ENCODE measurements at places on chromosomes 1 and 21.

GRCh38 chr1:166738873-166739272 is 100.4 kb upstream of the POGK start:
- DNase-seq = no peak

DNA sequence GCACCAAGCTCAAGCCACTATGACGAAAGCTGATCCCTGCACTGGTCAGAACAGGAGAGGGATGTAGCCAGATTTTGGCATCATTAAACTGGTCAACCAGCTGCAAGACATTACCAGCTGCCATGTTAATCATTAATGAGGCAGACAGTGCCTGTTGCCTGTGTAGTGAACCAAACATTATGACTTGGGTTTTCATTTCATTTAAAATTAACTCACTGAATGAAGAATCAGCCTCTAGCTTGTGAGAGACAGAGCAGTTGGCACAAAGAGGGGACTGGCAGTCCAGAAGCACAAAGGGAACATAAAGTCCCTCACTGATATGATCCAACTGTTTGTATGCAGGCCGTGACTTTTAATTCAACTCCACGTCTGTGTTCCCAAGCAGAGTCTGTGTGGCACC is 318.9 kb downstream of the SEC16B start:
- DNase-seq = no peak

DNA sequence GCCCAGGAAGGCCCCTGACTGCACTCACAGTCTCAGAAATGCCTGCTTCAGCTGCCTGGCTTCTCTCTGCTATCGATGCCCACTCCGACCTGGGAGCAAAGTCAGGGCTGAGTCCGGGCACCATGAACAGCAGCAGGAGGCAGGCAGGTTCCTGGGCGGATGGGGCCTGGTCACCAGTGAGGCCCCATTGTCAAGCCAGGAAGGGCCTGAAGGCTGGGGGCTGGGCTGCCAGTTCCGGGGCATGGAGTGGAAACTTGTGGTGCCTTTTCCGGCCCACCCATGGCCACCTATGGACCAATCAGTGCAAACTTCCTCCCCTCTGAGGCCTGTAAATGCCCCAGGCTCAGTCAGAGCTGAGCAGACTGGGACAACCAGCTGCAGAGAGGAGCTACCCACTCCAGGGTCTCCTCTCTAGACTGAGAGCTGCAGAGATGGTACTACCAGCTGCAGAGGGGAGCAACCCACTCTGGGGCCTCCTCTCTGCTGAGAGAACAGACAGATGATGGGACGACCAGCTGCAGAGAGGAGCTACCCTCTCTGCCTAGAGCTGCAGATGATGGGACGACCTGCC is 286.5 kb downstream of the SMYD3 start:
- no peak for DNase-seq

DNA sequence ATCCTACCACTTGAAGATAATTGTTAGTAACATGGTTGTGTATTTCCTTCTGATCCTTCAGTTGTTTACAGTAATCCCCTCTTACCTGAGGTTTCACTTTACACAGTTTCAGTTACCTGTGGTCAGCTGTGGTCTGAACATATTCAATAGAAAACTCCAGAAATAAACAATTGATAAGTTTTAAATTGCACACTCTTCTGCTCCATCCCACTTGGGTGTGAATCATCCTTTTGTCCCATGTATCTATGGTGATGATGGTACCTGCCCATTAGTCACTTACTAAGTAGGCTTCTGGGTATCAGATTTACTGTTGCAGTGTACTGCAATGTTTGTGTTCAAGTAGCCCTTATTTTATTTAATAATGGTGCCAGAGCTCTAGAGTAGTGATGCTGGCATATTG is 62.5 kb downstream of the OSBPL9 start:
- DNase-seq = no peak

DNA sequence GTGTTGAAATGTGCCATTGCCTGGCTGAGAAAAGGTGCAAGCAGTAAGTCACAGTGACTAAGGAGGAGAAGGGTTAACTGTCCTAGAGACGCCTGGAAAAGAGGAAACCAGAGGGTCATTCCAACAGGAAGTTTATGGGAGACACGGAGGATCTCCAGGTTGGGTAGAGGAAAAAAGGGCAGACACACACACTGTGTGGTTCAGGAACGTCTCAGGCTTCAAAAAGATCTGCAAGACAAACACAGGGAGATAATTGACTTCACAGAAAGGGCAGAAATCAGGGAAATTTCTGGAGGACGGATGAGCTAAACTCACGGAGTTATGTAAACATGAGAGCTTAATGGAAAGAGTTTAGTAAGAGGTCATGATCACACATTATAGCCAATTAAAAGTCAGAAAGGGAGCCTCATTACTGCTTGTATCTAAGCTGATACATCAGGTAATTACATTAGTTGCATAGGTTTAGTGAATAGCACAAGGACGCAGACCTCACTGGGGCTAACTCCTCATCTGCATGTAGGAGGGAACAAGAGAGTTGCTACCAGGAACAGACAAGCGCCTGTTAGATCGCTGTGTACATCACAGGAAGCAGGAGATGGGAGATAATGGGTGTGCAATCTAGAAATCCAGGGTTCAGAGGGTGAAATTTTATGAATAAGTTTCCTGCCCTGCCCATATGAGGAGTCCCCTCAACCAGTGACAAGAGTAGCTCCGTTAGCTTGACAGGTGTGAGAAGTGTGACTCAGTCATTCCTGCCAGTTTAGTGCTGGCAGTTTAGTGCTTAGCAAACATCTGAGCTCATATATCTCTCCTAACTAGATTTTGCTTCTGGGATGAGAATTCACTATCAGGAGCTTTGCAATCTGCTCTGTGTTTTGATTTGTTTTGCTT is 96.6 kb upstream of the TNR start:
- DNase-seq = no peak

DNA sequence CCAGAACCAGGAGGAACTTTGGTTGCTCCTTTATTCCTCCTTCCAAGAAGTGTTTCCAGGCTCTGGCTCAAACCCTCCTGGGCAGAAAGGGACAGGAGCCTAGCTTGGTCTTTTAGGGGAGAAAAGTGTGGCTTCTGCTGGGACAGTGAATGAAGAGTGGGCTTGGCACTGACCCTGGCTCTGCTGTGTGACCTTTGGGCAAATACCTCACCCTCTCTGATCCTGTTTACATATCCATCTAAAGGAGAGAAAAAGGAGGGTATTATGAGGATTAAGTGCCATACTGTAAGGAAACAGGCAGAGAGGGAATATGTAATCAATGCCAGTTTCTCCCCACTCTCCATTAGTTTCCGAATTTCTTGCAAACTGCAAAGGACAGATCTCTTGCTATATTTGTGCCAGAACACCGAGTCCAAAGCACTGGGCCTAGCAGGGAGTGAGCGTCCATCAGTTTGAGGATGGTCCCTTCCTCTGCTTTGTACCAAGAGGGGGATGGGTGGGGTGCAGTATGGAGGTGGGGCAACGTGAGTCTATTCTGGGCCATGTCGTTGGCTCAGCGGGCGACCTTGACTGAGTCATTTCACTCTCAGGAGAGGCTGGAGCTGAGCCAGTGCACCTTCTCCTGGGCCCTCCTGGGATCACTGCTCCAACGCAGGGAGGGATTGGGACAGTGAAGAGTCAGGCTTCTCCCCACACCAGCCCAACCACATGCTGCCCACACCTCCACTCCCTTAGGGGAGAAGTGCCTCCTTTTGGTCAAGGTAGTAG is 38.4 kb downstream of the IGSF21 start:
- DNase-seq = no peak

DNA sequence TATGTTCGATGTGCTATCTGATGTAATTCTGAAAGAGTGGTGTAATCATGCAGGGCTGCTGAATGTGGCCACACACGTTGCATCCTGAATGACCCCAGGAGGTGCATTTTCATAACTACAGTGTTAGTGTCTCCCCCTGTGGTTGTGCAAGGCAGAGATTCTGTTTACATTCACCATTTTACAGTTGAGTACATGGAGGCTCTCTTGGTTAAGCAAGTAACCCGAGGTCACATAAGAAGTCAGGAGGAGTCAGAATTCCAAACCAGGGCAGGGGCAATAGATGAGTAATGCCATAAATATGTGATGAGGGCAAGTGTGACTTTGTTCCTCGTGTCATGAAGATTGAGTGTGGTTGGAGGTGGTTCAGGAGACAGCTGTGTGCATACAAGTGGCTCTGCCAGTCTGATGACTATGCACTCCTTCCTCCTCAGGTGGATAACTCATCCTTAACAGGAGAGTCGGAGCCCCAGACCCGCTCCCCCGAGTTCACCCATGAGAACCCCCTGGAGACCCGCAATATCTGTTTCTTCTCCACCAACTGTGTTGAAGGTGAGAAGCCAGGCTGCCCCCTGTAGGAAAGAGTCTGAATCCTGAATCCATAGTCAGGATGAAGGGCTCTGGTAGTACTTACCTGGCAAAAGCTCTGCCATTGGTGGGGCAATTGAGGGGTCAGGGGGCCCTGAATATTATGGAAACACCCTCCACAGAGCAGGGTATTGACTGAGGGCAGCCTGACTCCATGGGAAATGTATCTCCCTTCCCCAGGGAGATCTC is 9.3 kb downstream of the ATP1A2 start:
- no peak for DNase-seq

DNA sequence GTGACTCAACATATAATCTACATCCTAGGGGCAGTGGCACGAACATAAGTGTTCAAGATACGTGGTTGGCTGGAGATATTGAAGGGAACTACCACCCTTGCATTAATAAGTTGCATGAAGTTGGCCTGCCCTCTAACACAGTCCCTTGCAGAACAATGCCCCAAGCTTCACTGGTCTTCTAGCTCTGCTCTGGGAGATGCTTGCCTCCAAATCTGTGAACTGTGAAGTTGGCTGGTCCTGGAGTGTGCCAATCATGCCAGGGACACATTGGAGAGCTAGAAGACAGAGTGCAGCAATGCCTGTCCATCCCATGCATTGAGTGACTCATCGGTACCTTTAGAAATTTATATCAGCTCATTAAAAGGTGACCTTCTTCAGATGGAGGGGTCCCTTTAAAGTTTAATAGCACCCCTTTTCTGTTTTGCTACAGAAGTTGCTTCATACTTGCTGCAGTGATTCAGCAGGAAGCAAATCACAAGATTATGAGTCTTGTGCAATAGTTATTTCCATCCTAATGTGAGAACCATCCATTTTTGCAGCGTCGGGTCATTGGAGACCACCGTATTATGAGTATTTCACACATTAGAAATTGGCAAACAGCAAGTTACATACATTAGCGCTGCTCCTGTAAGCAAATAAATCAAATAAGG is 55.2 kb upstream of the KAZN start:
- DNase-seq = no peak

GRCh38 chr1:41802532-41803501 is 115.9 kb downstream of the HIVEP3 start:
- no peak for DNase-seq

DNA sequence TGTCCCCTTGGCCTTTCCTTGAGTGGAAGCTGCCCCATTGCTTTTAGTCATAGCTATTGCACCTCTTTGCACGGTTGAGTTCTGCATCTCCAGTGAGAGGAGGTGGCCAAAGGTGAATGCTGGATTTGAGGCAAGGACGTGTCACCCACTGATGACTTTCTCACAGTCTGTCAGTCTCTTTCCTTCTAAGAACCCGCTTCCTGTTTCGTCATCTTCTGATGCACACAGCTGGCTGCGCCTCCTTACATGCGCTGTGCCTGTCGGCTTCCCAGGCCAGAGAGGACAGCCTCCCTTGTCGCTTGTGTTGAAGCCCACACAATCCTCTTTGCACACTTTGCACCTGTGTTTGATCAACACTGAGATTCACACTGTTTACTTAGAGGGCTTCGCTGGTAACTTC is 41.8 kb upstream of the PWP2 start:
- peak; percentile 79 for DNase-seq

- no peak for DNase-seq
These were observed 119.2 kb downstream of the ITSN1 start for GRCh38 chr21:33761441-33762036.

- no peak for DNase-seq
These were observed 12.9 kb downstream of the PARS2 start for GRCh38 chr1:54751426-54751825.

DNA sequence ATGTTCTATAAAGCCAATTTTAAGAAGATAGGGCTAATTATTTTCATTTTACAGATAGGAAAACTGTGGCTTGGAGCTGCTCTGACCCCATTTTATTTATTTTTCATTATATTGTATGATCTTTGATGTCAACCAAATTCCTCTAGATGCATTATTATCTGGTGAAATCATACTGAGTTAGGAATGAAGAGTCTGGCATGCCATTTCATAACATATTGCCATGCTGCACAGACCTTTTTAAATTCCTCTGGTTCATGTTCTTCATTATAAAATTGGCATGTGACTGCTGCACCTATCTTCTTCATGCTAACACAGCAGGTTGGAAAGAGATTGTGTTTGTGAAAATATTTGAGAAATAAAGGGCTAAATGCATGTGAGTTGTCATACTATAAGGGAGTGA is 12.7 kb downstream of the PRRX1 start:
- DNase-seq = no peak

DNA sequence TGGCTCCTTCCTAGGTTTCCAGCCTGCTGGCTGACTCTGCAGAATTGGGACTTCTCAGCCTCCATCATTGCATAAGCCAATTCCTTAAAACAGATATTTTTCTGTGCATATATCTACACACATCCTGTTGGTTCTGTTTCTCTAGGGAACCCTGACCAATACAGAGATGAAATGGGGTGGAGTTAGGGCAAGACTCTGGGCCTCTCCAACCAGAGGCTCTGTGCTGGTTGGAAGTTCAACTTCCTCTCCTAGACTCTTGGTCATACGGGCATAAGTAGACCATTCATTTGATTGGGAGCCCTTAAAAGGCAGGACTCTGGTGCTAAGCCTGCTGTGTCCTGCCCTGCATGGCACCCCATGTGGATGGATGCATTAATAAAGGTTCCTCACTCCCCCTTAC is 55.0 kb downstream of the CNIH3 start:
- no peak for DNase-seq

DNA sequence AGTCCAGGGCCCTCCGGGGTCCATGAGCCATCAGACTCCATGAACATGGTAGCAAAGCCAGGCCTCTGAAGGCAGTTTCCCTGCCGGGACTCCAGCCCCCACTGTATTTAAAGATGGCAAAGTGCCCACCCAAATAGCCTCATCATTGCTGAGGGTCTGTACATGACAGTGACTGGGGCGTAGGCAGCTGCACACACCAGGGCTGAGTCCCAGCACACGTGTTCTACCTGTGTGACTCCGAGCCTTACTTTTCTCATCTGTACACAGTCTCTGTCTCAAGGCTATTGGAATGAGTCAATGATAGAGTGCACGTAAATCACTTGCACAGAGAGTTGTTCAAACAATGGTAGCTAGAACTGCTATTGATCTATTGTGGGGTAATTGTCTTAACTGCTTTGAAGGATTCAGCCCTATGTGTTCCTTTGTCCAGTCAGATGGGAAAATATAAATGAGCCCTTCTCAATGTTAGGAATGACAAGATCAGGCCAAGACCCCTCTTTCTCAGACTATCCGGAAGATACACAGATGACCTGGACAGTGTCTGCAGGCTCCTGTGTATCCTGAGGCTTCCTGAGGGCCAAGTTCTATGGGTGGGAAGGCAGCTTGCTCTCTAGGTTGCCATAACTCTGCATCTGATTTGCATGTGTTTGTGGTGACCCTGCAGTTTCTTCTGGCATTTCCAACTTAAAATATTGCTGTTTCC is 48.9 kb downstream of the RASSF5 start:
- no peak for DNase-seq

- no peak for DNase-seq
These were observed 24.9 kb downstream of the ATP5PF start for GRCh38 chr21:25709684-25710265.
